ENCODE measurements at places on chromosomes 6 and 20. TPM values are rescaled to one million over a fixed set of nuclear protein-coding genes. Genes with fewer than 3 reads are reported as not detected.

DZANK1 gene
- total RNA-seq, result 2.3 TPM

CHRNA4 gene
- total RNA-seq, result not detected

MOG gene
- total RNA-seq, result not detected

CDH22 gene
- not detected for total RNA-seq

RFX6 gene
- total RNA-seq, result not detected

HLA-DOA gene
- 16.2 TPM for total RNA-seq

SAMD3 gene
- 44.4 TPM for total RNA-seq

MEI4 gene
- not detected for total RNA-seq

MAK gene
- 0.62 TPM for total RNA-seq

FLRT3 gene
- total RNA-seq, result not detected

SLC24A3 gene
- total RNA-seq, result not detected

ZNF391 gene
- total RNA-seq, result 0.72 TPM

RNF144B gene
- 1.3 TPM for total RNA-seq

DUSP15 gene
- not detected for total RNA-seq
